ENCODE measurements at places on chromosomes 6 and 20.

GRCh38 chr6:146819596-146820320 lies 221.0 kb downstream of the ADGB start:
- DNase-seq, result no peak

DNA sequence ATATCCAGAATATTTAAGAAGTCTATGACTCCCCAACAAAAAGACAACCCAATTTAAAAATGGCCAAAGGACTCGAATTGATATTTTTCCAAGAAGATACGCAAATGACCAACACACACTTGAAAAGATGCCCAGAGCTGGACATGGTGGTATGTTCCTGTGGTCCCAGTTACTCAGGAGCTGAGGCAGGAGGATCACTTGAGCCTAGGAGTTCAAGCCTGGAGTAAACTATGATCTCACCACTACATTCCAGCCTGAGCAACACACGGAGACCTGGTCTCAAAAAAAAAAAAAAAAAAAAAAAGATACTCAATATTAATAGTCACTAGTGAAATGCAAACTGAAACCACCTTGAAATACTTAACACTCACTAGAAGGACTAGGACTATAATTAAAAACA lies 12.2 kb upstream of the ARMC2 start:
- DNase-seq, result no peak

GRCh38 chr6:22784601-22785410 lies 215.4 kb downstream of the HDGFL1 start:
- DNase-seq, result no peak

GRCh38 chr20:43925801-43926200 lies 11.1 kb downstream of the TOX2 start:
- DNase-seq, result no peak

Data from stimulated activated effector memory CD8-positive, alpha-beta T cell treated with anti-CD3 and anti-CD28 coated beads, Interleukin-12 subunit alpha, Interleukin-12 subunit beta, amount 100 ng/mL, for 72 hours (primary cell).